ENCODE measurements at places on chromosomes 7 and 10.

DNA sequence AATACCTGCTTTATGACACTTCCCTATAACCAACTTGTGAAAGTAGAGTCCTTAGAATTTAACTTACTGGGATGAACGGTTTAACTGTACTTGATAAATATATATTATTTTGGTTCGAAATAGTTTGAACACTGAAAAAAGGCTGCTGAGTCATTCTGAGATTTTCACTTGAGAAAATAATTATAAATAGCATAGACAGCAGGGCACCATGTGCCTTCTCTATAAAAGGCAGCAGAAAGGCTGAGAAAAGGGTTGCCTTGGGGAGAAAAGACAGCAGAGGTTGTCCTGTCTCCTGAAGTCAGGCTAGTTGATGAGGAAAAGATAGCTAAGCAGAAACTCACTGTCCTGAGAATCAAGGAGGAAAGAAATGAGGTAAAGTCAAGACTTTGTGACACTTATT is 92.4 kb downstream of the CTTNBP2 start:
- DNase-seq, result no peak

GRCh38 chr10:19730167-19730906 is 85.9 kb upstream of the PLXDC2 start:
- no peak for DNase-seq

DNA sequence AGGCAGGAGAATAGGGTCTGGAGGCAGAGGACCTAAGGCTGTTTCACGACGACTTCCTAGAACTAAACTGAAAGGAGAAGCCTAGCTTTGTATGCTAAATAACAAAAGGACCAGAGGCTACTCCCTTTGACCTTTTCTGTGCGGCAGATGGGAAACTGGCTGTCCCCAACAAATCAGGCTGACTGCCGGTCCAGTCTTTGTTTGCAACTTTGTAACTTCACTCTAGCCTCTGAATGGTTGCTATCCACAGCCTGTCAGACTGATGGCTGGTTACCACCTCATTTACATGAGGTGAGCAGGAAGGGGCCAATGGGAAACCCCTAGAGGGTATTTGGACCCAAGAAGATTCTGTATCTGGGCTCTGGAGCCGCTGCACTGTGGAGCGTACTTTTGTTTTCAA is 132.6 kb upstream of the SHH start:
- no peak for DNase-seq

DNA sequence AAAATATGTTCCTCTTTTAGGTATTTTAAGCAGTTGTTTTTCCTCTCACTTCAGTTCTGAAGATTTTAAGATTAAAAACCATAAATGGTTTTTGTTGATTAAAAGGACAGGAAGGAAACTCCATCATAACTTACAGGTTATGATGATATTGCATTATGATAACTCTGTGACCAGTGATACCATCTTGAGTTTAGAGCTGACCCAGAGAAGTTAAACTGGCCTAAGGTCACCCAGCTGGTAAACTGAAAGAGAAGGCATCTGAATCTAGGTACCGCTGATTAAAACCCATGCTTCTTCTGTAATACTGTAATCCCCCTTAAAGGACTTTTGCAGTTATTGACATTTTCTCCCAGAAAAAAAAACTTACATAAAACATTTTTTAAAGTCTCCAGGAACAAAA is 29.6 kb downstream of the LOXL4 start:
- DNase-seq, result no peak

- peak; percentile 15 for DNase-seq
These were observed 6.4 kb upstream of the GPR22 start for GRCh38 chr7:107463139-107464078.

- no peak for DNase-seq
These were observed 512.8 kb upstream of the GALNT17 start for GRCh38 chr7:70619130-70619529.

DNA sequence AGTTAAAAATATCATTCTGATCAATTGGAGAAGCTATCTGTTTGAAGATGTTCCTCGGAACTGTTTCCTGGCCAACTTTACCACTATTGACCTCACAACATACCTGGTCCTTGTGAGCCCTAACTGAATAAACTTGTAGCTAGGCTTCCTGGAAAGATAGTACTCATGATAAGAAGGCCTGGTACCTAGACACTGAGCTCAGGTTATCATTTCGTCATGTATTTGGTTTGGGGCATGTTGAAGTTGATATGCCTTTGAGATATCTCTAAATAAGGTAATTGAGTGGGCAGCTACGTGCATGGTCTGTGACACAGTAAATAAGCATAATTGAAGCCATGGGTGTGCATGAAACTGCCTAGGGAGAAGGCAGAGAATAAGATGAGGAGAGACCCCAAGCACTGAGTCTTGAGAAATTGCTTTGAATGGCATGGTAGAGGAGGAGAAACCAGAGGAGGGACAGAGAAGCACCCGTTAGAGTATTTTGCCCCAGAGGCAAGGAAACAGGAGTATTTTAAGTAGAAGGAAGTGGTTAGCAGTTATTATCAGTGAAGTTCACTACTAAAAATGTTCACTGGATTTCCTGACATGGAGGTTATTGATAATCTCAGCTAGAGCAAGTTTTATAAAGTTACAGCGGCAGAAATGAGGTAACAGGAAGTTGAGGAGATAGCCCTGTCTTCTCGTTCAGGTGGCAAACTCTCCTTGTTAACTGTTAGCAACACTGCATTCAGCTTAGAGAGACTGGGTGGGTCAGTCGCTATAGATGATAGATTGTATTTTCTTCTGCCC is 55.6 kb downstream of the CC2D2B start:
- no peak for DNase-seq

DNA sequence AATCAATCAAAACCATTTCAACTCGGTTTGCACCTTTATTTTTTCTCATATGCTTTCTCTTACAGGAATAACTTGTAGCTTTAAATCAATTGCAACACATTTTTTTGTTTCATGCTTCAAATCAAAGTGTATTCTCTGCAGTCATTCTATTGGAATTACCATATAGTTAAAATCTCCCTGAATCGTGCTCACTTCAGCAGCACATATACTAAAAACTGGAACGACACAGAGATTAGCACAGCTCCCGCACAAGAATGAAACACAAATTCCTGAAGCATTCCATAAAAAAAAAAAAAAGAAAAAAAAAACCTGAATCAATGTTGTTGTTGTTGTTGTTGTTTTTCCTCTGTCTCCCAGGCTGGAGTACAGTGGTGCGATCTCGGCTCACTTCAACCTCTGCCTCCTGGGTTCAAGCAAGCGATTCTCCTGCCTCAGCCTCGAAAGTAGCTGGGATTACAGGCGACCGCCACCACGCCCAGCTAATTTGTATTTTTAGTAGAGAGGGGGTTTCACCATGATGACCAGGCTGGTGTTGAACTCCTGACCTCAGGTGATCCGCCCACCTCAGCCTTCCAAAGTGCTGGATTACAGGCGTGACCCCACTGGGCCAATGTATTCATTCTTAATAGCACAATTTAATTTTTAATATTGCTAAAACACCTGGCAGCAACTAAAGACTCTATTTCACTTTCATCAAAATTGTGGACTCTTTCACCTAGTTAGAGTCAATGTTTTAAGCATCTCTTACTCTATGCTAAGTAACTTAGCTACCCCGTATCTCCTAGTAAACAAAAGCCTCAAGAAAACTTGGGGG is 26.3 kb downstream of the ANKRD61 start:
- no peak for DNase-seq

DNA sequence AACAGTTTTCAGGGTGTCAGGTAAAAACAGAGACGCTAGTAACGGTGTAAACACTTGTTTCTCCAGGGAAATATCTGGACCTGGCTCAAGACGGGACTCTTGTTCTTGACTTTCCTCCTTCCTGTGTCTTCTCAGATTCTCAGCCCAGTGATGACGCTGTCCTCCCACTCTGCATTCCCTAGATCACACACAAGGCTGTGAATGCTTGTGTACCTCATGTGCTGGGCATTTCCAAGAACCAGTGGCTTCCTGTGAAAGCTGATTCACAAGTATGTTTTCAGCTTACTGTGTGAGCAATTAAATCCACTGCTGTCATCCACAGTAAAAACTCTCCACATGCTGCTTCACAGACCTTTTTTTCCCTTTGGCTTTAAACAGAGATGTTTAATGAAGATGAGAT is 193.8 kb upstream of the DPP6 start:
- DNase-seq, result no peak

GRCh38 chr7:108165723-108166122 is 35.6 kb upstream of the LAMB4 start:
- no peak for DNase-seq

GRCh38 chr7:137990251-137990941 is 11.5 kb downstream of the CREB3L2 start:
- DNase-seq, result no peak

GRCh38 chr10:5616836-5617235 is 49.6 kb downstream of the ASB13 start:
- no peak for DNase-seq

GRCh38 chr7:99340659-99341058 is 15.0 kb downstream of the ARPC1A start:
- no peak for DNase-seq

- DNase-seq, result no peak
These were observed 32.5 kb upstream of the ADAM12 start for GRCh38 chr10:126420567-126421300.

GRCh38 chr7:158710651-158711102 is 6.1 kb upstream of the NCAPG2 start:
- no peak for DNase-seq

DNA sequence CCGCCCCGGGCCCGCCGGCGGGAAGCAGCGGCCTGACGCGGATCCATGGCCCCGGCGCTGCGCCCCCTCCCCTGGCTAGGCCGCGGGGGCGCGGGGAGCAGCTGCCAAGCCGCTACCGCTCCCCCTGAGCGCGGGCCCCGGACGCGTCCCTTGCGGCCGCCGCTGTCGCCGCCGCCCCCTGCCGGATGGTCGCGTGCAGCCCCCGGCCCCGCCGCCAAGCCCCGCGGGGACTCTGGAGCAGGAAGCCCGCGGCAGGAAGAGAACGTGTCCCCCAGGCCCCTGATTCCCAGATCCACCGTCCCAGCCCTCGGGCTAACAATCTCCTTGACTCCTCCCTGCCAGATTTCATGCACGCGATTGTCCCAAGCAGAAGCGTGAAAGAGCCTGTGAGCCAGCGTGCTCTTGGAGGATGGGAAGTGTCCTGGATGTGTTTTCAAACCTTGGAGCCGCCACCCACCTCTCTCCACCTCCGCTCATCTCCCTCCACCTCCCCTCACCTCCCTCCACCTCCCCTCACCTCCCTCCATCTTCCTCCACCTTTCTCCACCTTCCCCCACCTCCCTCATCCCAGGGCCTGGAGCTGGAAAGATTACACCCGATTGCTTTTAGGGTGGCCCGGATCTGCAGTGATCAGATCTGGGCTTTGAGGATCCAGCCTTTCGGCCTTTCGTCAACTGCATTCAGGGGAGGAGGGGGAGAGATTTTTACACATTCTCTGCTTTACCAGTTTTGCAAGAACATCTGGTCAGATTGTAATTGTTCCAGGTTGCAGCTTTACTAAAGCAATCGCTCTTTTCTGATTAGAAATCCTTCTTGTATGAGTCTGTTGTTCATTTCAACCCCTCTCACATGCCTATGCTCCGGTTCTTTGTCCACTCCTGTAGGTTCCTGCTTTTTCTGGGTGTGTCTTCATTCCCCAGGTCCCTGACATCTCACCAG is 570 bp upstream of the PRTFDC1 start:
- DNase-seq, result peak; percentile 61

GRCh38 chr7:36395171-36395894 is 5.7 kb downstream of the ANLN start:
- no peak for DNase-seq

DNA sequence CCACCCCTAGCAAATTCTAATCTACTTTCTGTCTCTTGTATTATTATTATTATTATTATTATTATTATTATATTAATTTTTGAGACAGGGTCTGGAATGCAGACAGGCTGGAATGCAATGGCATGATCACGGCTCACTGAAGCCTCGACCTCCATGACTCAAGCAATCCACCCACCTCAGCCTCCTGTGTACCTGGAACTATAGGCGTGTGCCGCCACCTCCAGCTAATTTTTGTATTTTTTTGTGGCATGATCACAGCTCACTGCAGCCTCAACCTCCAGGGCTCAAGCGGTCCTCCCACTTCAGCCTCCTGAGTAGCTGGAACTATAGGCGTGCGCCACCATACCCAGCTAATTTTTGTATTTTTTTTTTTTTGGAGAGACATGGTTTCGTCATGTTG is 2.6 kb upstream of the TMEM139 start:
- no peak for DNase-seq

DNA sequence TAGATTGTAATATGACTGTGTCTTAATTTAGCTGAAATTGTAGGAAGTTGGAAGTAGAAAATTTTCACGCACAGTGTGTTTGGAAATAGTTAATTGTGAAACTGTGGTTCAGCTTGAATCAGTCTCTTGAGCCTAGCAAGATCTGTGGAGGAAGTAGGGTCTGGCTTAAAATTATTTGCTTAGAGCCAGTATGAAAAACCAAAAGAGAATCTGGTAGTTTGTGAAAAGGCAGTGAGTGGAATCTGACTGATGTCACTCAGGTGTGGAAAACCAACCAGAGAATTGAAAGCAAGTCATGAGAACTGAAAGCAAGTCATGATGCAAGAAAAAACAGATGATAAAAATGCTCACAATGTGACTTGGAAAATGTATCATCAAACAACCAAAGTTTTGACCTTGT is 11.5 kb downstream of the LIPJ start:
- no peak for DNase-seq

DNA sequence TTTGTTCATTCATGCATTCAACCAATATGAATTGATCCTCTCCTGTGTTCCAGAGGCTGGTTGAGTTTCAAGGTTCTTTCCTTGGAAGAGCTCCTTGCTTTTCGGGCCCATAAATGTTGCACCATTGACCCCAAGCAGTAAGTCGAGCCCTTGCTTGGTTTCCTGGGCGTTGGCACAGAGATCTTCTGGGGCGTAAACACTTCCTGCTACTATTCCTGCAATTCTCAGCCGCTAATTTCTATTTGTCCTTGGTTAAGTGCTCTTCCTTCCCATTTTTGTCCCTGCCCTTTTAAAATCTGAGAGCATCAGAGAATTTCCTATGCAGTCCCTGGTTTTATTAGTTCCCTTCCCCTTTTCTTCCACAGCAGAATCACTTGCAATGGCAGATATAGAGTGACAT is 44.1 kb upstream of the ADRB1 start:
- no peak for DNase-seq

DNA sequence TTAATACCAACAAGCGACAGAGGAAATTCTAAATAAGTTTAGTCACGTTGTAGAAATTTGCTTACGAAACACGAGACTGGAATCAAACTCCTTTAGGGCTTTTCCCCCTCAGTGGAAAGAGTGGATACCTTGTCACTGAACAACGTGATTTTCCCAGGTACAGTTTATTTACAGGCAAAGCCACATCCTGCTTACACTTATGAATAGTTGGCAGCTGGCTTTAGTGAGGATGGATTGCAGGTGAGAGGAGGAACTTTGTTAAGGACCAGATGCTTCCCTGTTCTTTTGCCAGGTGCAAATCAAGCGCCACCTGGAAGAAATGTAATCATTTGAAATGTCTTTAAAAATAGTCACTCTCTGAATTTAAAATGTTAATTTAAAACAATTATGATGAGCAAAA is 282.4 kb downstream of the ADARB2 start:
- no peak for DNase-seq

GRCh38 chr10:691216-691615 is 1.7 kb upstream of the DIP2C start:
- no peak for DNase-seq

Measured in HTR-8/SVneo (cell line).